ENCODE measurements at places on chromosomes 12 and 14.

DNA sequence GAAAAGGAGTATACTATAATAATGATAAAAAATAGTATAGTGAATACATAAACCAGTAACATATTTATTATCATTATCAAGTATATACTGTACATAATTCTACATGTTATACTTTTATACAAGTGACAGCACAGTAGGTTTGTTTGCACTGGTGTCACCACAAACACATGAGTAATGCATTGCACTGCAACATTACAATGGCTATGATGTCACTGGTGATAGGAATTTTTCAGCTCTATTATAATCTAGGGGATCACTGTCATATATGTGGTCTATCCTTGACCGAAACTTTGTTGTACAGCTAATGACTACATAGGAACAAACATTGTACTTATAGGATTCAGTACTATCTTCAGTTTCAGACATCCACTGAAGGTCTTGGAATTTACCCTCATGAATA, 165.8 kb upstream of the SYT1 start:
- DNase-seq = no peak

DNA sequence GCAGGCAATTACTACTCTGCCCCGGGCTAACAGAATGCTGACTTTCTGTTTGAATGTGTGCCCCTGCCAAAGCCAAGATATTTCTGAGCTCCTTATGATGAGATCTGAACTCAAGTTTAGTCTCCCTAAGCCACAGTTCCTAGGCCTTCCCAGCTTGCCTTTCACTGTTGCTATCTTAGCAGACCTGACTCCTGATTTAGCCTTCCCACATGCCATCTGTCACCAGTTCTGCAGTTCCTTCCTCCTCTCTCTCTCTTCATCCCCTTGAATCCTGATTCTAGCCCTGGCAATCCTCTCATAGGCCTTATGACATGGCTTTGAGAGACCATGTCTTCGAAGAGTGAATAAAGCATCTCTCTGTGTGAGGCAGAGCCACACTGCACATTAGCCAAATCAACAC, 12.5 kb upstream of the SAMD4A start:
- DNase-seq = no peak

DNA sequence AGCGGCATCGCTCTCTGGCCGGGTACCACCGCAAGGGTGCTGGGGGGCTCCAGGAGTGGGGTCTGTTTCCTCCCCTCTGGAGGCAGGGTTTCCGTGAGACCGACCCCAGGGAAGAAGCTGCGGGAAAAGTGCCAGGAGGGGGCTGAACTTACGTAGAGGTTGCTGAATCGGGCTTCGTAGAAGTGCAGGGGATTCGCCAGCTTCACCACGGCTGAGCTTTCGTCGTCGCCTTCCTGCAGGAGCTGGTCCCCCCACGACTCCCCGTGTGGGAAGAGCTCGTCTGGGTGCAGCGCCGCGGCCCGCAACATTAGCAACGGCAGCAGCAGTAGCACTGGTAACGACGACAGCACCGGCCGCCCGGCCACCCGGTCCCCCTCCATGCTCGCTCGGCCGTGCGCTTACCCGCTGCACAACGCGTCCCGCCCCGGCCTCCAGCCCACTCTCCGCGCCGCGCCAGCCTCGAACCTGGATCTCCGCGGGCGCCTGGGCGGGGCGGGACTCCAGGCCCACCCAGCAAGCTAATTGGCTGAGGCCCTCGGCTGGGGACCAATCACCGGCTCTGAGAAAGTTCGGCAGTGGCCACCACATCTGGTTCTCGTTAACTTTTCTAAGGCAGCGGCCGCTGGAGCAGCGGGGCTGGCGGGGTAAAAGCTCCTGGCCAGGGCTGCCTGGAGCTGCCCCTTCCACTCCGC, at the start of gene NID2:
NID2 (minus strand) TSS at position 445 of the 692 bp plus-strand sequence; CDS start at position 380, 65 bp downstream.
- DNase-seq = peak; percentile 30

- DNase-seq = no peak
Measured at GRCh38 chr12:84619053-84619571, 293.5 kb downstream of the SLC6A15 start.

DNA sequence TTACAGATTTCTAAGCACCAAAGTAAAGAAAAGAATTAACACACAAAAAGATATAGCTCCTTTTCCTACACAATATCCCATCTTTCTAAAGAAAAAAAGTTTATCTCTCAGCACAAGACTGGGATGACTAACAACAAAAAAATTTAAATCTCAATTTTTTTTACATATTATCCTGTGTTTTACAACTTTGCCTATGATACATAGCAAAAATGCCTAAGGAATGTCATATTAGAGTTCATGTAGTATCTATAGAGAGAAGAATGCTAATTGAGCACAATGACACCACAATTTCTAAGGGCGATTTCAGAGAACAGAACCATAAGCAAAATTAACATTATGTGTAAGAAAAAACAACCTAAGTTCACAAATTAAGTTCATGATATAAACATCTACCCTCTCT, 16.3 kb downstream of the C2CD5 start:
- no peak for DNase-seq

DNA sequence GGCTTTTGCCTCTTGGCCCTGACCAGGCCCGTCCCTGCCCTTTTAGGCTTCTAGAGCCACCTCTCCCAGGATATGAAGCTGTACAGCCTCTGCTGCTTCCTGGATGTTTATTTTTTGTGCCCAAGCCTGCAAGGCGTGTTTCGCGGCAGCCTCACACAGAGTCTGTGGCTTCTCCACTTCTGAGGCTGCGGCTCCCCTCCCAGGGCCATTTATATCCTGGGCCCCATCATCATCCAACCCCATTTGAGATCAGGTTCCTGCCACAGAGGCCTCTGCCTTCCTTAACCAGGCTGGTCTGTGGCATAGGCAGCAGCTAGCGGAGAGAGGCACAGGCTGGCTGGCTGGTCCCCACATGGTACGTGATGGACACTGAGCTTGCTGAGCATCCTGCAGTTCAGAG, 114.1 kb upstream of the PWP1 start:
- no peak for DNase-seq

DNA sequence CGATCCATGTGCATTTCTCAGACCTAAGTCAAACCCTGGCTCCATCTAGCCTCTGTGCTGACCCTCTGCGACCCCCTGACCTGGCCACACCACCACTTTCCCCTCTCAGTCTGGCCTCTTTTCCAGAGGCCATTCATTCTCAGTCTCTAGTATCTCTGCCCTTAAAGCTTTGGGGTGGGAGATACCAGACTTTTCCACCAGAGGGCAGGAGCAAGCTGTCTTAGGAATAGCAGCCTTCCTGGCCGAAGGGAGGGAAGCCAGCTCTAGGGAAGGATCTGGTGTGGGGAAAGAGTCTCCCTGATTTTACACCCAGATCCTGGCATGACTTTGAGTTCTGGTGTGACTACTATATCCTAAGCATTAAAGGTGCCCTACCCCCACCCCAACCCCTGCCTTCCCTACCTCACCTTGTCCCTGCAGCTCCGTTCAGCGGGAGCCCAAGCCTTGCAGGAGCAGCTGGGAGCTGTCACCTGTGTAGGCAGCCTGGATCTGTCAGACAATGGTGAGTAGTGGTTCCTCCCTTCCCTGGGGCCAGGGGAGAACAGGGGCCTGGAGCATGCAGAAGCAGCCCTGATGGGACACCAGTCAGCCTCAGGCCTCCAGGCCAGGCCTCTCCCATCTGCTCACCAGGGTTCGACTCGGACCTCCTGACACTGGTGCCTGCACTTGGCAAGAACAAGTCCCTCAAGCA, 6.6 kb downstream of the CARMIL3 start:
- DNase-seq = peak; percentile 53

- DNase-seq = no peak
Measured at GRCh38 chr12:87935216-87935615, 94.0 kb downstream of the C12orf50 start.

DNA sequence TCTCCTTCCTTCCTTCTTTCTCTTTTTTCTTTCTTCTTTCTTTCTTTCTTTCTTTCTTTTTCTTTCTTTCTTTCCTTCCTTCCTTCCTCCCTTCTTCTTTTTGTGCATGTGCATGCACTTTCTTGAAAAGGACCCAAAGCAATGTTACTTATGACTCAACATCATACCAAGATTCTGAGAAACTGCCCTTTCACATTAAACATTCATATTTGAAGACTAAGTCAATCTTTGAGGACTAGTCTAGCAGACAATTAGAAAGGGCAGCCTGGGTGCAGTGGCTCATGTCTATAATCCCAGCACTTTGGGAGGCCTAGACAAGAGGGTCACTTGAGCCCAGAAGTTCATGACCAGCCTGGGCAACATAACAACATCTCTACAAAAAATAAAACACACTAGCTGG, 212.8 kb upstream of the KITLG start:
- no peak for DNase-seq

DNA sequence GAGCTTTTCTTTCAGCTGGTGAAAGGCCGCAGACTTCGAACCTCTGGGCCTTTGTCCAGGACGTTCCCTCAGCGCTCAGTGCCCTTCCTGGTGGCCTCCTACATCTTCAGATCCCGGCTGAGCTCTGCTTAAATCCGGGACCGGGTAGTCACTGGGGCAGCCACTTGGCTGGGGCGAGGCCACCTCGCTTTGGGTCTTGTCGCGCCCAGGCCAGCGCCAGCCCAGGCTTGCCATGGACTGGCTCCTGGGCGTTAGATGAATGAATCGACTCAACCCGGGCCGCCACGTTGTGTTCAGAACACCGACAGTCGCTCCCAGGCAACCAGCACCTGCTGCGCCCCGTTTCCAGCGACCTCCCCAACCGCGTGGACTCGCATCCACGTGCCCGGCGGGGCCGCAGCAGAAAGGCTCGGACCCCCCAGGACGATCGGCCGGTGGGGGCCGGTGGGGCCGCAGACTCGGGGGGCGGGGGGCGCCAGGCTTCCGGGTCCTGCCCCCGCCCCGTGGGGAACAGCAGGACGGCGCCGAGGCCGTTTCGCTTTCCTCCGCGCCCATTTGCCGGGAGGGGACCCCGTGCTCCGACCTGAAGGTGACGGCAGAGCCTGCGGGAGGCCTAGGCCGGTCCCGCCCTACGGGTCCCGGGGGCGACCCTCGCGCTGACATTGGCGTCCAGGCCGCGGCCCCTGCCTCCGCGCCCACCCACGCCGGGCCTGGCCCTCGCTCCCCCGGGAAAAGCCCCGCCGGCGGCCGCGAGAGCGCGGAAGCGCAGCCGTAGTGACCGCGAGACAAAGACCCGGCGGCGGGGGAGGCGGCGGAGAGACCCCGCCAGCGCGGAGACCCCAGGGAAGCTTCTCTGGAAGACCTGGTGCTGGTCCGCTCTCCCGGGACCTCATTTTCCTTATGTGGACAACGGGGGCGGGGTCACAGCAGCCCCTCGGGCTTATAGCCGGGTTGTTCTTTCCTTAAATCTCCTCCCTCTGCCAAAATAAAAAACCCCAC, 37.3 kb upstream of the RCOR1 start:
- peak; percentile 70 for DNase-seq

- peak; percentile 72 for DNase-seq
Measured at GRCh38 chr14:99415496-99416281, 65.0 kb downstream of the SETD3 start.

DNA sequence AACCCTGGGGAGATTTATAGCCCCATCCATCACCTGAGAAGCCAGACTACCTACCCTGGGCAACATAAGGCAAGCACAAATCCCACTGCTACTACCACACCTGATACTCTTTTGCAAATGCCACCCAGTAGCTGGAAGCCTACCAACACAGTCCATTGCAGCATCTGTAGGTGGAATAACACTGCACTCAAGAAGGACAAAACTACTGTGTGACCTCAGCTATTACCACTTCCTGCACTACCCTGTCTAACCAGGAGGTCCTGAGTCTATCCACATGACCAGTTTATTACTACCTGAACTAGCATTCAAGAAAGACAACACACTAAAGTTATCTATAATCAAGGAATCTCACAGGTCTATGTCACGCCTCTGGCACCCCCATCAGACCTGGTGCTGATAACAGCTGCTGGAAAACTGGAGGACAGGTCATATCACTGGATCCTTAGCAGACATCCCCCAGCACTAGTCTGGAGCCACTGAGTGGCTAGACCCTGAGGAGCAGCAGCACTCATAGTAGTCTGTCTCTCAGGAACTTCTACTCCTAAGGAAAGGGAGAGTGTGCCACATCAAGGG, 2.9 kb upstream of the CLEC1A start:
- no peak for DNase-seq

GRCh38 chr12:62694116-62694515, 227.5 kb downstream of the MON2 start:
- no peak for DNase-seq

- no peak for DNase-seq
Measured at GRCh38 chr12:103639983-103640382, 52.9 kb downstream of the STAB2 start.

GRCh38 chr14:95046711-95047681, 110.3 kb downstream of the DICER1 start:
- DNase-seq = no peak

DNA sequence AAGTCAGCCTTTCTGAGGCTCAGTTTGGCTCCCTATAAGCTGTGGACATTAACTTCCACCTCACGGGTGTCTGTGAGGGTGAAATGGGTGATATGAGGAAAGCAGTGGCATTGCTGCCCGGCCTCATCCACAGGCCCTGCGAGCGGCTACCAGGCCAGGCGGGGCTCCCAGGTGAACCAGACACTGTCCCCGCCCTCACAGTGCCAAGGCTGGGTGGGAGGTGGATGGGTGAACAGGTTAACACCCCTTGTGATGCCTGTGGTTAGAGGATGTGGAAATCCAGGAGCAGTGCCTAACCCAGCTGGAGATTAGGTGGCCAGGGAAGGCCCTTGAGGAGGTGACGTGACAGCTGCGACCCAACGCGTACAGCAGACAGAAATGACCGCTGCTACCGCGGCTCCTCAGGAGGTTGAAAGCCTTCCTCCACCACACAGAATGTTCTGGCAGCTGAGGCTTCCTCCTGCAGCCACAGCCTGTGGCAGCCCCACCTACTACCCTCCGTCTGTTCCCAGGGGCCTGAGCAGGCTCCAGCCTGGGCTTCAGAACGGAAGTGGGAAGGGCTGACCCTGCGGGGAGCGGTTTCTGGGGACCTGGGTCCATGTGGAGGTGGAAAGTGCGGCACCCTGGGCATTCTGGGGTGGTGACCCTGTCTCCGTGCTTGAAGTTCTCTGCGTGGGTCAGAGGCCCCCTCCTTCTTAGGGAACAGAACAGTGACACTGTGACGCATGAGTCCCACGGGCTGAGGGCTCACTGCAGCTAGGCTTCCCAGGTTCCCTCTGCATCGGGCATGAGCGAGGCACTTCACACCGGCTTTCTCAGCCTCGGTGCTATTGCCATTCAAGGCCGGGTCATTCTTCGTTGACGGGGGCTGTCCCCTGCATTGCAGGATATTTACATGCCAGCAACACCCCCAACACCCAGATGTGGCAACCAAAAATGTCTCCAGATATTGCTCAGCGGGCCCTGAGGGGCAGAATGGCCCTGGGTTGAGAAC, 9.7 kb downstream of the MMAB start:
- DNase-seq = no peak

DNA sequence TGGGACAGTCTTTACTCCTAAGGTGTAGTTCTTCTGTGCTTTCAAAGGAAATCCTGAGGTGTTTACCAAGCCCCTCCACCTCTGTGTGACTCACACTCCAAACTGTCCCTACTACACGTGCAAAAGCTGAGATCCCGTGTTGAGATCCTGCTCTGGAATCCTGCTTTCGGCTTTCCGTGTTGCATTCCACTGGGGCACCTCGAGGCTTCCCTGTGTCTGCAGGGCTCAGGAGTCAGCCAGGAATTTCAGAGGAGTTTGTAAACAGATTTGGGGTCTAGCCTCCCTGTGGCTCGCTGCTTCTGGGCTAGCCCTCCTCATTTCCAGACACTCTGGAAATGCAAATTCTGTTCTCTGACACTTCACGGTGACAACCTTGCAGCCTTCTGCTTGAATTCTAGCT, 48.4 kb downstream of the CACNA2D4 start:
- no peak for DNase-seq

GRCh38 chr12:46383654-46384450, 11.3 kb upstream of the SLC38A2 start:
- peak; percentile 72 for DNase-seq

Data from CD4-positive, alpha-beta T cell treated with Interferon alpha-2 for 1 hour (primary cell).